Hepatocyte (in vitro differentiated cells): ENCODE measurements at places on chromosomes 6 and 20. TPM values are rescaled to one million over a fixed set of nuclear protein-coding genes. Genes with fewer than 3 reads are reported as not detected.
A peak's percentile ranks its signal among the peaks of the same experiment; 100 is the strongest.

DNA sequence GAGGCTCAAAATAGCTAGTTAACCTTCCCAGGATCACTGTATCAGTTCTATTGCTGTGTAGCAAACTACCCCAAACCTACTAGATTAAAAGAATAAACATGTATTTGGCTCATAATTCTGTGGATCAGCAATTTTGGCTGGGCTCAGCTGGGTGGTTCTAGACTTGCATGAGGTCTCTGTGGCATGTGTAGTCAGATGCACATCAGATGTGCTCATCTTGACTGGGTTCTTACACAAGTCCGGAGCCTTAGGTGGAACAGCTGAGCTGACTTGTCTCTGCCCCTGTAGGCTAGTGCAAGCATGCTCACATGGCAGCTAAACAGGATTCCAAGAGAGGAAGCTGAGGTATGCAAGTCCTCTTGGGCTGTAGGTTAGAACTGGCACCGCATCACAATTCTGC is 173.2 kb upstream of the PRND start:
- H3K27ac ChIP-seq = no peak overlapping the region
- no peak for DNase-seq
- H3K36me3 ChIP-seq = no peaks in the 10 kb centered on the region
- H3K27me3 ChIP-seq = no peaks in the 10 kb centered on the region

- H3K36me3 ChIP-seq = no peaks in the 10 kb centered on the region
- H3K27me3 ChIP-seq = no peaks in the 10 kb centered on the region
- no peak overlapping the region for H3K27ac ChIP-seq
- H3K4me1 ChIP-seq = no peaks in the 10 kb centered on the region
- DNase-seq = no peak
- H3K4me3 ChIP-seq = no peak overlapping the region
Measured at GRCh38 chr6:114592506-114592905, 249.7 kb upstream of the HS3ST5 start.

GRCh38 chr6:32195652-32195901 is 3.1 kb upstream of the GPSM3 start:
- H3K36me3 ChIP-seq = no peaks in the 10 kb centered on the region
- H3K4me1 ChIP-seq = peaks cover 30% of the 10 kb centered on the region
- no peak overlapping the region for H3K4me3 ChIP-seq
- DNase-seq = peak; percentile 100
- H3K27ac ChIP-seq = peak overlapping the region; percentile 100

- DNase-seq = no peak
- H3K4me1 ChIP-seq = no peaks in the 10 kb centered on the region
- H3K4me3 ChIP-seq = no peak overlapping the region
Measured at GRCh38 chr6:122719176-122719575, 60.3 kb upstream of the FABP7 start.

GRCh38 chr6:143400258-143401067 is 50.0 kb downstream of the ADAT2 start:
- H3K4me3 ChIP-seq = no peak overlapping the region
- H3K4me1 ChIP-seq = peaks cover 21% of the 10 kb centered on the region
- H3K27me3 ChIP-seq = no peaks in the 10 kb centered on the region

- H3K4me3 ChIP-seq = no peak overlapping the region
- H3K27ac ChIP-seq = no peak overlapping the region
Measured at GRCh38 chr20:62235001-62235776, 3.1 kb upstream of the OSBPL2 start.

DNA sequence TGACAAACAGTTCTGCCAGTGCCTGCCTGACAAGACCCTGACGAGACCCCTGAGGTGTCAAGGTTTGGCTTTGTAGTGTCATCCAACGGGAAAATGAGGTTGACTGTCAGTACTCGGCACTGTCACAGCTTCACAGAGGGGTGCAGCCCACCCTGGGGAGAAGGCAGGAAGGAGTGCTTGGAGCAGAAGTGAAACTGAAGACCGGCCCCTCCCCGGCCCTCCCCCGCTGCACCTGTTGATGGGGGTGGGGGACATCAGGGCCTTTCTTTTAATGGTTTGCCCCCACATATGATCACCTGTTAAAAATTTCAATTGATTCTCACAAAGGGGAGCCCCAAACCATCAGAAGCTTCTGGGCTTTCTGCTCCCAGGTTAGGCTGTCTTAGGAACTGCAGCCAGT is 6.8 kb downstream of the PMEPA1 start:
- H3K4me3 ChIP-seq = no peak overlapping the region
- H3K27me3 ChIP-seq = no peaks in the 10 kb centered on the region
- no peak overlapping the region for H3K27ac ChIP-seq
- no peaks in the 10 kb centered on the region for H3K36me3 ChIP-seq

- H3K27me3 ChIP-seq = no peaks in the 10 kb centered on the region
- H3K4me1 ChIP-seq = no peaks in the 10 kb centered on the region
- H3K36me3 ChIP-seq = no peaks in the 10 kb centered on the region
- no peak overlapping the region for H3K4me3 ChIP-seq
Measured at GRCh38 chr20:36421641-36422040, 115.5 kb downstream of the DLGAP4 start.

DNA sequence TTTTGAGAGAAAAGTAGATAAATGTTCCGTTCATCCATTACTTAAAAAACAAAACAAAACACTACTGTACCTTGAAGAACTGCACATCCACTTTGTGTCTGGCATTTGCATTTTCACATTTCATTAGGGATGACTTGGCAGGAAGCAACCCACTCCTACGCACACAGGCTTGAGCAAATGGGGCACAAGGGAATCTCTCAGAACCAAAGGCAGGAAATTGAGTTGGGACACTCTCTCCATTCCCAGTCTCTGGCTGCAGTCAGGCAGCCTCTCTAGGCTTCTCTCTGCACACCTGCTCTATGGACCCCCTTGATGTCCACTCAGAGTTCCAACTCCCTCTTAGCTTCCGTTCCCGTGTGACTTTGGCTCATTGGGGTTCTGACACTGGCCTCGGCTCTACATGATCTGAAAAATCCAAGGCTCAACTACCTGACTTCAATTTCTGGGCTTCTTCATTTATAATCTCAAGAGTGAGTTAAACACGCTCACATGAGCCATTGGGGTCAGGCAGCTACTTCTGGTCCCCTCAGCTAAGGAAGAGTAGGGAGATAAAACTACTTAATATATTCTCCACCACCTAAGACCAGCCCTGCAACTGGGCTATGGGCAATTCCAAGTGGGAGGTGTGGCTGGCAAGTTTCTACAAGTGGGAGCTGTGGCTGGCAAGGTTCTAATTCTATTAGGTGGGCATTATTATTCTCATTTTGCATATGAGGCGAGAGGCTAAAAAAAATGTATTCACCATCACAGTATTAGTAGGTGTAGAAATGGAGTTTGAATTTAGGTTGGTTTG is 251.9 kb downstream of the SOD2 start:
- no peaks in the 10 kb centered on the region for H3K27me3 ChIP-seq
- no peaks in the 10 kb centered on the region for H3K4me1 ChIP-seq
- H3K27ac ChIP-seq = no peak overlapping the region
- H3K4me3 ChIP-seq = no peak overlapping the region
- DNase-seq = no peak

The ADGRF4 gene
- 7.5 and 9.2 TPM in 2 replicates for total RNA-seq

The GPX5 gene
- total RNA-seq = not detected in 2 replicates

GRCh38 chr6:30020626-30021025 is 40.4 kb upstream of the POLR1H start:
- H3K27me3 ChIP-seq = no peaks in the 10 kb centered on the region
- H3K36me3 ChIP-seq = no peaks in the 10 kb centered on the region
- no peaks in the 10 kb centered on the region for H3K4me1 ChIP-seq
- H3K27ac ChIP-seq = no peak overlapping the region
- no peak overlapping the region for H3K4me3 ChIP-seq

GRCh38 chr6:109472132-109472995 is 10.7 kb downstream of the ZBTB24 start:
- H3K4me3 ChIP-seq = no peak overlapping the region
- no peaks in the 10 kb centered on the region for H3K36me3 ChIP-seq
- H3K27me3 ChIP-seq = no peaks in the 10 kb centered on the region
- H3K27ac ChIP-seq = no peak overlapping the region
- DNase-seq = no peak
- peaks cover 4% of the 10 kb centered on the region for H3K4me1 ChIP-seq

- H3K36me3 ChIP-seq = no peaks in the 10 kb centered on the region
- H3K4me1 ChIP-seq = no peaks in the 10 kb centered on the region
- H3K4me3 ChIP-seq = no peak overlapping the region
- H3K27ac ChIP-seq = no peak overlapping the region
- DNase-seq = no peak
- H3K27me3 ChIP-seq = no peaks in the 10 kb centered on the region
Measured at GRCh38 chr20:751761-752160, 16.5 kb downstream of the SLC52A3 start.

The NKX2-2 gene
- 0.33 TPM in 1 of 2 replicates, not detected in the other for total RNA-seq

The GFOD1 gene
- 3.3 and 3.5 TPM in 2 replicates for total RNA-seq

- peak; percentile 44 for DNase-seq
- H3K4me3 ChIP-seq = no peak overlapping the region
- H3K27me3 ChIP-seq = no peaks in the 10 kb centered on the region
- H3K4me1 ChIP-seq = no peaks in the 10 kb centered on the region
- H3K27ac ChIP-seq = no peak overlapping the region
Measured at GRCh38 chr6:104625536-104625935, 234.2 kb downstream of the HACE1 start.

GRCh38 chr20:50415516-50416268 is 94.5 kb upstream of the PTPN1 start:
- peak overlapping the region; percentile 94 for H3K27ac ChIP-seq
- no peaks in the 10 kb centered on the region for H3K27me3 ChIP-seq
- no peak overlapping the region for H3K4me3 ChIP-seq
- peaks cover 19% of the 10 kb centered on the region for H3K4me1 ChIP-seq
- peak; percentile 70 for DNase-seq

- no peaks in the 10 kb centered on the region for H3K36me3 ChIP-seq
- DNase-seq = no peak
- no peaks in the 10 kb centered on the region for H3K27me3 ChIP-seq
Measured at GRCh38 chr6:80544976-80545722, 438.7 kb downstream of the BCKDHB start.

DNA sequence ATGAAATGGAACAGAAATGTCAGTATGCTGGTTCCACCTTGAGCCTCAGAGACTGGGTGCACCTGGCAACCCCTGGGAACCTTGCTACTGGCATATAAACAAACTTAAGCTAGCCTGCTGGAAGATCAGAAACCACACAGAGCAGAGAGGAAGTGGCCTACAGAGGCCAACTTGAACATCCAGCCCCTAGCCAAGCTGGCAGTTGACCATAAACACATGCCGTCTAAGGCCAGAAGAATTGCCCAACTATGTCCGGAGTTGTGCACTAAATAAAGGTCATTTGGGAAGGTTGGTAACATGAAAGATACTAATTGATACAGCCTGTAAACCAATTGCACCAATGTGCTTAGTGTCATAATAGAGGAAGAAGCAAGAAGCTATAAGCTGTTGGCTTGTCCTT is 266.6 kb upstream of the BTBD3 start:
- H3K4me1 ChIP-seq = no peaks in the 10 kb centered on the region
- no peak for DNase-seq
- H3K36me3 ChIP-seq = no peaks in the 10 kb centered on the region
- no peak overlapping the region for H3K4me3 ChIP-seq

The SAMD5 gene
- 11.2 and 12.6 TPM in 2 replicates for total RNA-seq

The MUCL3 gene
- 0.04 and 0.13 TPM in 2 replicates for total RNA-seq

DNA sequence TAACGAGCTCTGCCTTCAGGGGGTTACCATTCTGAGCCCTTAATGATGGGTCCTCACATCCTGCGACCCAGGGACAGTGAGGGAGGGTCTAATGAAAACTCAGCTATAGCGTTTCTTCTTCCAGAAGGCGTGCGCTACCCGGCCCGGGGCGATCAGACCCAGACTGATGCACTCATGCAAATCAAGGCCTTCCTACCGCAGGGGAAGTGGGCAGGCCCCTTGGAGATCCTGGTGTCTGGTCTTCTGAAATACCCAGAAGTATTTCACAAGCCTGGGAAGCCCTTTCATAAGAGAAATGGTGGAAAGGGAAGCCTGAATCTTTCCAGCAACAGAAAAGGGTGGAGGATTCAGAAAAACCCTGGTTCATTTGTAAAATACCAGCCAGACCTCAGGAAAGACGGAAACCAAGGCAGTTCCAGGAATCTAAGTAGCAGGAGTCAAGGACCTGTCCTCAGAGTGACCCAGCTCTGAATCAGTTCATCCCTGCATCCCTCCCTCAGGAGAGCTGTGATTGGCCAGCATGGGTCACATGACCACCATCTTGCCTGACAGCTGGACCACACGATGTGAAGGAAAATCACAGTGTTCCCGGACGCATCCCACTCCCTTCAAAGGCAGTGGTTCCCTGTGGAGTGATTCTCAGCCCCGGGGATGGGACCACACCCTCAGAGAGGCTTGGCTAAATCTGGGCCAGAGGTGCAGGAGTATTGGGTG is 12.7 kb downstream of the BFSP1 start:
- H3K27me3 ChIP-seq = no peaks in the 10 kb centered on the region
- DNase-seq = no peak
- no peak overlapping the region for H3K4me3 ChIP-seq
- no peaks in the 10 kb centered on the region for H3K36me3 ChIP-seq

- H3K27me3 ChIP-seq = no peaks in the 10 kb centered on the region
- peak; percentile 70 for DNase-seq
Measured at GRCh38 chr6:145147981-145148749, 587.2 kb downstream of the EPM2A start.

The RGS17 gene
- 0.24 and 0.97 TPM in 2 replicates for total RNA-seq

The SLC35B2 gene
- 73.0 and 74.1 TPM in 2 replicates for total RNA-seq

The PTK7 gene
- total RNA-seq = 108 and 127 TPM in 2 replicates

The UBE2J1 gene
- 64.1 and 68.1 TPM in 2 replicates for total RNA-seq

GRCh38 chr6:97717086-97717485 is 434.1 kb upstream of the MMS22L start:
- H3K36me3 ChIP-seq = no peaks in the 10 kb centered on the region
- H3K4me1 ChIP-seq = no peaks in the 10 kb centered on the region

- H3K27ac ChIP-seq = no peak overlapping the region
- no peak for DNase-seq
- no peaks in the 10 kb centered on the region for H3K27me3 ChIP-seq
- no peaks in the 10 kb centered on the region for H3K36me3 ChIP-seq
Measured at GRCh38 chr6:13432526-13433184, 54.7 kb downstream of the GFOD1 start.

- no peaks in the 10 kb centered on the region for H3K27me3 ChIP-seq
- H3K4me1 ChIP-seq = peaks cover 33% of the 10 kb centered on the region
- no peaks in the 10 kb centered on the region for H3K36me3 ChIP-seq
Measured at GRCh38 chr6:15501826-15502445, 160.9 kb downstream of the DTNBP1 start.

DNA sequence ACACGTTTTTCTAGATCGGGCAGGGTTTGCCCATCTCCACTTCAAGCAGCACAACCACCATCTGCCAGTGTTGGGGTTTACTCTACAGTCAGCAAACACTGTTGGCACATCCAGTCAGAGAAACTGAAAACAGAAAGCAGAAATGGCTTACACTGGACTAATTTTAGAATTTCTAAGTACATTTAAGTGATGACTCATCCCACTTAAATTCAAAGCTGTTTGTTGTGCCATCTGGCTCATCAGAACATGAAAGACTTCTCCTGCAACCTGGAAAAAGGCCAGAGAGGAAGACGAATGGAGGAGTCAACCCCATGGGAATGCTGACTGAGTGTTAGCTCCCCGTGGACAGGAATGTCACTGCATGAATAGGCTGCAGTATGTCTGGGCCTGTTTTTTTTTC is 21.8 kb downstream of the FAM209B start:
- no peaks in the 10 kb centered on the region for H3K27me3 ChIP-seq
- DNase-seq = peak; percentile 75
- H3K27ac ChIP-seq = no peak overlapping the region

The LRRC73 gene
- total RNA-seq = 0.28 TPM in 1 of 2 replicates, not detected in the other

GRCh38 chr6:157841211-157841840 is 18.3 kb downstream of the SNX9 start:
- H3K4me1 ChIP-seq = peaks cover 22% of the 10 kb centered on the region
- H3K4me3 ChIP-seq = no peak overlapping the region

The KCNK15 gene
- total RNA-seq = 0.92 and 1.7 TPM in 2 replicates

The KCNK16 gene
- total RNA-seq = not detected in 2 replicates

The OSER1 gene
- total RNA-seq = 34.7 and 42.7 TPM in 2 replicates

The SUMO4 gene
- 2.2 and 2.6 TPM in 2 replicates for total RNA-seq

GRCh38 chr6:143328876-143329275 is 121.6 kb downstream of the ADAT2 start:
- no peaks in the 10 kb centered on the region for H3K4me1 ChIP-seq
- H3K27ac ChIP-seq = no peak overlapping the region
- DNase-seq = no peak
- H3K4me3 ChIP-seq = no peak overlapping the region
- no peaks in the 10 kb centered on the region for H3K27me3 ChIP-seq

The MUC22 gene
- total RNA-seq = 0.03 TPM in 1 of 2 replicates, not detected in the other
